Left cardiac atrium (tissue), 4 donors: ENCODE measurements at places on chromosomes 3 and 15. TPM values are rescaled to one million over a fixed set of nuclear protein-coding genes. Genes with fewer than 3 reads are reported as not detected.
A peak's percentile ranks its signal among the peaks of the same experiment; 100 is the strongest.

DNA sequence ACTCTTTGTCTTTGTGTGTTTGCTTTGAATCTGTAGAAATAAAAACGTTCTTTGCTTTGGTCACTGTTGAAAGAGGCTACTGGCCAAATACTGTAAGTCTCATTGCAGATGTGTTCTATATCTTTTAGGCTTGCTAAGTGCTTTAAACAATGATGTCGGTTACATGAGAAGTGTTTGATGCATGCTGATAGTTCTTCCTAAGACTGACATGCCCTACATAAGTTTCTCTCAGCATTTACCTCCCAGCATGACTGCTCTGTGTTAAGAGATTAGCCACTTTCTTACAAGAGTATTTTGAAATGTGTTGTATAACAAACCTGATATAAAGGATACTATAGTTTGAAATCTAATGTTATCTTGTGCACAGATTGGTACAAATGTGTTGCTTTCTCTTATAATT is 1088.7 kb downstream of the NSUN3 start:
- no peak for DNase-seq

DNA sequence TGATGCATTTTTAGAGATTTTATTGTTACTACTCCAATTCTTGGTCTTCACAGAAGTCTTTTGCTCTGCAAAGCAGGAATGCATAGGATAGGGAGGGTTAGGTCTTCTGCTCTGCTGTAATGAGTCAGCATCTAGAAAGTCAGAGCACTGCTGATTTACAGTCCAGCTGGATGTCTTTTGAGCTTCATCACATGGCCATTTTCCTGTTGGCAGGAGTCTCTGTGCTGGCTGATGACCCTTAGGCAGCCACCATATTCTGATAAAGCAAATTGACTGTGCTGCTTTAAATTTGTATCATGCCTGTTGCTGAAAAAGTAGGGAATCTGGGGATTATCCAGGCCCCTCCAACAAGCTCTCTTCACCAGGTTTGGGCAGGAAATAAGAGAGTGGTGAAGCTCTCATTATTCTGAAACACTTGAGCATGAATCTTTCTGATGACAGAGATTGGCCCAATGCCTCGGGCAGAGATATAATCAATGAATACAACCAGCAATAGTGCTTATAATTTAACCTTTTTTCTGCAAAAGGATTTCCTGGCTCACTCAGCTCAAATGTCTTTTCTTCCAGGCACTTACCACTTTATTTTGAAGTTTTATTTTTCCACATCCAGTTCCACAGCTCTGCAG is 9.7 kb upstream of the CRBN start:
- no peak for DNase-seq

- no peak for DNase-seq
Measured at GRCh38 chr3:39343760-39344159, 14.3 kb downstream of the CCR8 start.

DNA sequence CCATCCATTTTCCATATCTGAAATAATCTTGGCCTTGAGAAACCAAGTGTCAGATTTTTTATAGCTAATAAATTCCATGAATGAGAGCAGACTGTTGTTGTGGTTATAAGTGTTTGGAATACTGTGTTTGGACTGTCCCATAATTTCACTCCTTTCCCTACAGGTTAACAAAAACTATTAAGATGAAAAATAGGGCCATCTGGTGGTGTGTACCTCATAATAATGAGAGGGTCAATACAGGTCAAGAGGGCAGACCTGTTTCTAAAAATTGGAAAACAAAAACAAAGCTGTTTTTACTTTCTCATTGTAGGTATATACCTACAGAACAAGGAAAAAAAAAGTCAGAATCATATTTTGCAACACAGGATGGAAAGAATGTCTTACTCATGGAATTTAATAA is 553.8 kb upstream of the SGO1 start:
- DNase-seq, result no peak

DNA sequence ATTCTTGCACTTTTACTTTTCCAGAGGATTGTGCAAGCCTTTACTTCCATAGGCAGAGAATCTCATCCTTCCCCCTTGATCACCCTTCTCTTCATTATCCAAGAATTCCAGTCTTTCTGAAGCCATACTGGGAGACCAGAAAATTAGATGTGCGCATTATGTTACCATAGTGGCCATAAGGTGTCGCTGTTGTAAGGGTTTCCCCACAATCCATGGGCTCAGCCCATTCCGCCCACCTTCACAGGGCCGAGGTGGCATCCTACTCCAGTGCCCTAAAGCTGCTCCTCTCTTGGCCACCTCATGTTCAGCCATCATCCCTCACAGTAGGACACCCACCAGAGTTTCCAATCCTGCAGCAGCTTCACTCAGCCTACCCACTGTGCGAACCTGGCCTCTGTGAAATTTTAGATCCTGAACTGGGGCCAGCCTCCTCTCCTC is 35.0 kb downstream of the CTSH start:
- DNase-seq, result no peak

- peak; percentile 91 for DNase-seq
Measured at GRCh38 chr15:63436872-63437375, 55.3 kb upstream of the CA12 start.

- no peak for DNase-seq
Measured at GRCh38 chr3:191373327-191373726, 43.0 kb upstream of the UTS2B start.

DNA sequence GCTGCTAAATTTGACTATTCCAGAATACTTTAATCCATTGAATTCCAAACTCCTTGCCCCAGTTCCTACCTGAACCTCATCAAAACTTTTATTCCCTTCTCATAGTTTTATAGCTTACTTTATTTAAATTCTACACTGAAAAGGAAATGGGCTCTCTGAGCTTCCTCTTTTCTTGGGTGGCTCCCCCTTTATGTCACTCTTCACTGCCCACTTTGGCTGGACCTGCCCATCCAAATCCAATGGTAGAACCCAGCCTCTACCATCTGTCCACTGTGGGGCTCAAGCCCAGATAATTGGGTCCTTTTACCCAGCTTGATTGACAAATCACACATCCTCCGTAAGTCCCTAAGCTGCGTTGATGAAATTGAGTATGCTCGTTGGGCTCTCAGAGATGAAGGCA is 216.5 kb downstream of the BBX start:
- no peak for DNase-seq

GRCh38 chr3:184756151-184757021 is 44.5 kb upstream of the MAGEF1 start:
- no peak for DNase-seq

Gene CPNE4
- total RNA-seq, result 1.2 TPM

Gene GP9
- 0.29 TPM for total RNA-seq

Gene CAPN3
- total RNA-seq, result 10.6 TPM
